ENCODE measurements at places on chromosomes 4 and X. TPM values are rescaled to one million over a fixed set of nuclear protein-coding genes. Genes with fewer than 3 reads are reported as not detected.

Gene CD99L2
- total RNA-seq: 71.7 TPM

- DNase-seq: peak; percentile 77
Observed at GRCh38 chrX:13646154-13646549, 6.8 kb upstream of the TCEANC start.

GRCh38 chr4:7310451-7310850, 118.1 kb downstream of the SORCS2 start:
- no peak for DNase-seq

Gene SEPTIN6
- 23.8 TPM for total RNA-seq

- DNase-seq: peak; percentile 63
Observed at GRCh38 chr4:173536808-173537429, 6.9 kb upstream of the HAND2 start.

GRCh38 chr4:60992037-60992436, 208.1 kb upstream of the ADGRL3 start:
- no peak for DNase-seq

DNA sequence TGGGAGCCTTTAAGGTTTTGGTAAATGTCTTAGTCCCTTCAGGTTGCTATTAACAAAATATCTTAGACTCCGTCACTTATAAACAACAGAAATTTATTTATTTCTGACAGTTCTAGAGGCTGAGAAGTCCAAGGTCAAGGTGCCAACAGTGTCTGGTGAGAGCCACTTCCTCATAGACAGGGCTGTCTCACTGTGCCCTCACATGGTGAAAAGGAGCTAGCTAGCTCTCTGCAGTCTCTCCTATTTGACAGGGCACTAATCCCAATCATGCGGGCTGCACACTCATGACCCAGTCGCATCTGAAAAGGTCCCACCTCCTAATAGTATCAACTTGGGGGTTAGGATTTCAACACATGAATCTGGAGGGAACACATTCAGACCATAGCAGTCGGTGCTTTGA, 63.4 kb upstream of the KLF3 start:
- no peak for DNase-seq

- no peak for DNase-seq
Observed at GRCh38 chr4:89279385-89279784, 28.2 kb downstream of the GPRIN3 start.

GRCh38 chrX:118975831-118976598, 1.6 kb downstream of the LONRF3 start:
- DNase-seq: peak; percentile 50

GRCh38 chr4:76535603-76536372, 100.8 kb downstream of the SHROOM3 start:
- DNase-seq: peak; percentile 39

Gene KDR
- not detected for total RNA-seq

GRCh38 chrX:110156167-110156754, 153.3 kb downstream of the TMEM164 start:
- peak; percentile 34 for DNase-seq

Gene CXXC4
- total RNA-seq: not detected

All from GM23248 (cell line).